ENCODE measurements at places on chromosomes 12 and 14. TPM values are rescaled to one million over a fixed set of nuclear protein-coding genes. Genes with fewer than 3 reads are reported as not detected.
A peak's percentile ranks its signal among the peaks of the same experiment; 100 is the strongest.

CCDC88C gene
- total RNA-seq: 16.6 TPM

DNA sequence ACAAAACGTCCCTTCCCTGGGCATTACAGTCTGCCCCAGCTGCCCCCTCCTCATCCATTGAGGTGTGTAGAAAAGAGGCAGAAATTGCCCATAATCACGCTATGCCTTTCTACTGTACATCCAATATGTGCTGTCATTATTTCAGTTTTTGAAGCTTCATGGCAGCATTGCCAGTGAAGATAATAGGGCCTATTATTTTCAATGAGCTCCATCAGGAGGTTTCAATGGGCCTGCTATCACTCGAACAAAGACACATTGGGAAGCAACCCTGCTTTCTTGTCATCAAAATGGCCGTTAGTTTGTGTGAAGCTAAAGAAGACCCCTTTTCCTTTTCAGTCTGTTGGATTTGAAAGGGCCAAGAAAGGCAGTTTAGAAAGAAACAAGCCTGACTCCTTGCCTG is 653.8 kb downstream of the NOVA1 start:
- no peaks in the 10 kb centered on the region for H3K4me1 ChIP-seq
- no peaks in the 10 kb centered on the region for H3K27me3 ChIP-seq
- DNase-seq: no peak

GRCh38 chr12:80655751-80656150 is 51.7 kb upstream of the MYF6 start:
- H3K4me3 ChIP-seq: no peak overlapping the region
- H3K27me3 ChIP-seq: no peaks in the 10 kb centered on the region
- H3K36me3 ChIP-seq: no peaks in the 10 kb centered on the region
- DNase-seq: no peak
- H3K27ac ChIP-seq: no peak overlapping the region

DNA sequence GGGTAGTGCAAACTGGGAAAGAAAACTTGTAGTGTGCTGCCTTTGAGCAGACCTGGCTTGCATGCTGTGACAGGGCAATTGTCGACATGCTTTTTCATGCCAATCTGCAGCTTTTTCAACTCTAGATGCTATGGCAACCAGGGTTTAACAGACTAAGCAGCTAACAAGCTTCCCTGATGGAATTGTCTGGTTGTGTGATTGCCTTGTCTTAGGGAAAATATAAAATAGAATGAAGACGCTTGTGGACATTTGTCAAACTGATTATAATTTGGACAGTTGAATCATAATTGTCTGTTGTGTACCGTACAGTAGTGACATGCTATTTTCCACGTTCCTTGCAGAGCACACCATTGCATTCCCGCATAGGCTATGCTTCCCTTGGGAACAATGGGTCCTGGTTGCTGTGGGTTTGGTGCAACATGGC is 113.0 kb downstream of the FOXG1 start:
- no peak overlapping the region for H3K4me3 ChIP-seq
- H3K36me3 ChIP-seq: no peaks in the 10 kb centered on the region
- no peaks in the 10 kb centered on the region for H3K27me3 ChIP-seq
- no peak overlapping the region for H3K27ac ChIP-seq
- no peak for DNase-seq

- no peaks in the 10 kb centered on the region for H3K36me3 ChIP-seq
- peaks cover 33% of the 10 kb centered on the region for H3K4me1 ChIP-seq
- no peak for DNase-seq
- H3K4me3 ChIP-seq: no peak overlapping the region
- H3K27ac ChIP-seq: no peak overlapping the region
Measured at GRCh38 chr14:51680031-51680430, 28.3 kb downstream of the FRMD6 start.

TAS2R43 gene
- total RNA-seq: 4.7 TPM

PRICKLE1 gene
- 6.1 TPM for total RNA-seq

DNA sequence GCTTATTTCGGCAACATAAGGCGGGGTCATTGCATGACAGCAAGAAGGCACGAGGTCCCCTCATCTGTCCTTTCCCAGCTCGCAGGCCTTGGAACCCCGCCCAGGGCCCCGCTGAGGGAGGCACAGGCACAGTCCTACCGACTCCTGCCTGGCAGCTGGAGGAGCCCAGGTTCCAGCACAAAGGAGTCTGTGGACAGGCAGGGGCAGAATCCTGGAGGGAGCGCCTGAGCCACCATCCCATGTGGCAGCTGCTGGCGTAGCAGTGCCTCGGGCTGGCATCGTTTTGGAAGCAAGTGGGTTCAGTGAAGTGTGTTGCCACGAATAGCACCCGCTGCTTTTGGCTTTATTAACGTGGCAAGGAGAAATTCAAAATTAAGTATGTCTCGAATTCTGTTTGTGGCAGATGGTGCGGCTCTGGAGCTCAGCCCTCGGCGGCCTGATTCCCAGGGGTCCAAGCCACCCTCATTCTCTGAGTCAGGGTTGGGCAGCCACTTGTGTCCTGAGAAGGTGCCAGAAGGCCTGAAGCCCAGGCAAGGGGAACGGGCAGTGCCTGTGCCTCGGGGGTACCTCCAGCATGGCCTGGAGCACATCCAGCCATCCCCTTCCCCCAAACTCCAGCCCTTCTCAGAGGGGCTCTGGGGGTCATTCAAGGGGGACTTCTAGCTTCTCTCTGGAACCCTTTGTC is 35.9 kb downstream of the SLC8B1 start:
- peaks cover 27% of the 10 kb centered on the region for H3K4me1 ChIP-seq
- no peak overlapping the region for H3K4me3 ChIP-seq
- DNase-seq: no peak
- peaks cover 41% of the 10 kb centered on the region for H3K36me3 ChIP-seq
- H3K27ac ChIP-seq: peak overlapping the region; percentile 64

DNA sequence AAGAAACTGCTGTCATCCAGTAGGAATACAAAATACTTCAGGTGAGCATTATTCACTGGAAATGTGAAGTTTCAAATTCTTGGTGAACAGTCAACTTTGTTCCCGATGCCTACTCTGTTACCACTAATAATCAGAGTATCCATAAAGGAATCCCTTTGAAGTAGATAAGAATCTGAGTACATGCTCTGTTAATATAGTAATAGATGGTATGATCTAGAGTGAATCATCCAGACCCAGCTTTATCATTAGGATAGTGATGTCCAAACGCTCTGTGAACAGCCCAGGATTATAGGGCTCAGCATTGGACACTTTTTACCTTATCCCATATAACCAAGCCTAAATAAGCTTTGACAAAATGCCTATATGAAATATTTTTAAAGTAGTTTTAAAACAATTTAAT is 33.3 kb downstream of the PPP2R3C start:
- no peaks in the 10 kb centered on the region for H3K4me1 ChIP-seq
- H3K27ac ChIP-seq: no peak overlapping the region
- H3K36me3 ChIP-seq: peaks cover 62% of the 10 kb centered on the region
- no peaks in the 10 kb centered on the region for H3K27me3 ChIP-seq

- H3K36me3 ChIP-seq: no peaks in the 10 kb centered on the region
- H3K27me3 ChIP-seq: no peaks in the 10 kb centered on the region
- H3K4me1 ChIP-seq: peaks cover 32% of the 10 kb centered on the region
- H3K4me3 ChIP-seq: peak overlapping the region; percentile 2
- peak overlapping the region; percentile 59 for H3K27ac ChIP-seq
Measured at GRCh38 chr12:20212658-20213555, 155.4 kb upstream of the PDE3A start.

DNA sequence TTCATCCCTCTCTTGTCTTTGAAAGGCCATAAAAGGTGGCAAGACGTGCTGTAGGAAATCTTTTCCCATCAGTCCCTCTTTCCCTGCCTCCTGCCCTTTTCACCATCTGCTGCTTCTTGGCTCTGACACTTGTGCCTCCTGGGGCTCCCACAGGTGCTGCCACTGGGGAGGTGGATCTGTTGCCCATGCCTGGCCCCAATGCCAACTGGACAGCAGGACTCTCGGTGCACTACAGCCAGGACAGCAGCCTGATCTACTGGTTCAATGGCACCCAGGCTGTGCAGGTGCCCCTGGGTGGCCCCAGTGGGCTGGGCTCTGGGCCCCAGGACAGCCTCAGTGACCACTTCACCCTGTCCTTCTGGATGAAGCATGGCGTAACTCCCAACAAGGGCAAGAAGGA is 6.5 kb downstream of the CLSTN3 start:
- peaks cover 22% of the 10 kb centered on the region for H3K36me3 ChIP-seq
- no peaks in the 10 kb centered on the region for H3K4me1 ChIP-seq
- H3K27ac ChIP-seq: no peak overlapping the region
- no peak overlapping the region for H3K4me3 ChIP-seq
- DNase-seq: no peak
- H3K27me3 ChIP-seq: no peaks in the 10 kb centered on the region

GRCh38 chr14:92954933-92955332 is 32.0 kb downstream of the CHGA start:
- no peak overlapping the region for H3K27ac ChIP-seq
- H3K4me3 ChIP-seq: no peak overlapping the region
- no peak for DNase-seq
- peaks cover 5% of the 10 kb centered on the region for H3K4me1 ChIP-seq
- peaks cover 25% of the 10 kb centered on the region for H3K36me3 ChIP-seq

DNA sequence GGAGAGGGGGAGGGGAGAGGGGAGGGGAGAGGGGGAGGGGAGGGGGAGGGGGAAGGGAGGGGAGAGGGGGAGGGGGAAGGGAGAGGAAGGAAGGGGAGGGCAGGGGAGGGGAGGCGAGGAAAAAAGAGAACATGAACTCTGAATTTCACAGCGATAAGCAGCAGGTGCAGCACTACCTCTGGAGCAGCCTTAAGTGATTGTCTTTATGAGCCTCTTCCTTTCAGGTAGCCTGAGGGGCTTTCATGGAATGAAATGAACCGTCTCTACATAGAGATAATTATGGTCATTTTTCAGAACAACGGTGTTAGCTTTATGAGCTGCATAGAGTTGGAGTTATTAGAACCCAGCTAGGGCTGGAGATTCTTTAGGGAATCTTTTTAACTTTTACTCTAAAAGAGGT is 18.1 kb upstream of the PTCSC3 start:
- H3K27ac ChIP-seq: no peak overlapping the region
- H3K36me3 ChIP-seq: no peaks in the 10 kb centered on the region
- no peak for DNase-seq
- H3K4me1 ChIP-seq: no peaks in the 10 kb centered on the region
- no peak overlapping the region for H3K4me3 ChIP-seq
- peaks cover 4% of the 10 kb centered on the region for H3K27me3 ChIP-seq

DNA sequence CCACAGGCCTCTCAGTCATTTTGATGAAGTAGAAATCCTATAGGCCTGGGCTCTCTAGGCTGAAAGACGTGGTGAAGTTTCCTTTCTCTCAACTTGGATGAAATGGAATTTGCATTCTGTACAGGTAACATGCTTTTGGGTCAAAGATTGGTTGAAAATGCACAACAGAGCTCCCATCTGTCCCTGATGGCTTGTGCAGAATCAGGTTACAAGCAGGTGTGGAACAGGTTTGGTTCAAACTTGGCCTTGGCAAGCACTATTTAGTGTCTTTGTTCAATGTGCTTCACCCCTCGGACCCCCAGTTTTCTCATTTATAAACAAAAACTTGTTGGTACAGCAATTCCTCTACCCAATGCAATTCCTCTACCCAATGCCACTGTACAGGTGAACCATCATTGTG is 1493.0 kb downstream of the AACS start:
- no peak for DNase-seq
- H3K27me3 ChIP-seq: no peaks in the 10 kb centered on the region
- H3K4me3 ChIP-seq: no peak overlapping the region

A2ML1 gene
- 176 TPM for total RNA-seq

DNA sequence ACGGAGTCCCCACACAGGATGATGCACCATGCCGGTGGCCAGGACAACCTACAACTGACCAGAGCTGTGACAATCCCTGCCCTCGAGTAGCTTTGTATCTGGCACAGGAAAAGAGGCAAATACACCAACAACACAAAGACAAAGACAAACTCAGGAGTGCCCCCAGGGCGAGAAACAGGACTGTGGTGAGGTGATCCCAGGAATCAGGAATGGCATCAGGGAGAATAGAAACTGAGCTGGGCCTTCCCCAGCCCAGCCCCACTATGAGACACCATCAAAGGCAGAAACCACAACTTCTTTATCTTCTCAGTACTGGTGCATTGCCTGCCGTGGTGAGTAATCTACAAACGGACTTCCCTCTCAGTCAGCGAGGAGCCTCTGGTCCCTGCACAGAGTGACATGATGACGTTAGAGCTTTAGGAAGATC is 157.7 kb downstream of the TTC7B start:
- H3K36me3 ChIP-seq: peaks cover 14% of the 10 kb centered on the region
- no peak for DNase-seq
- H3K27me3 ChIP-seq: no peaks in the 10 kb centered on the region

- no peaks in the 10 kb centered on the region for H3K36me3 ChIP-seq
- no peaks in the 10 kb centered on the region for H3K27me3 ChIP-seq
- no peak overlapping the region for H3K4me3 ChIP-seq
- H3K4me1 ChIP-seq: no peaks in the 10 kb centered on the region
- no peak for DNase-seq
- H3K27ac ChIP-seq: no peak overlapping the region
Measured at GRCh38 chr12:2403221-2403976, 350.6 kb downstream of the CACNA1C start.

- no peak overlapping the region for H3K4me3 ChIP-seq
- no peaks in the 10 kb centered on the region for H3K36me3 ChIP-seq
- H3K27ac ChIP-seq: peak overlapping the region; percentile 96
- DNase-seq: peak; percentile 50
- H3K4me1 ChIP-seq: peaks cover 73% of the 10 kb centered on the region
Measured at GRCh38 chr14:95518045-95518751, 1.7 kb upstream of the SYNE3 start.

DTX1 gene
- 1.6 TPM for total RNA-seq

CMA1 gene
- total RNA-seq: not detected

NELL2 gene
- total RNA-seq: 4.7 TPM

GRCh38 chr12:107670999-107671643 is 14.5 kb upstream of the PWP1 start:
- no peaks in the 10 kb centered on the region for H3K36me3 ChIP-seq
- no peak overlapping the region for H3K27ac ChIP-seq
- H3K27me3 ChIP-seq: peaks cover 29% of the 10 kb centered on the region
- no peak overlapping the region for H3K4me3 ChIP-seq
- H3K4me1 ChIP-seq: no peaks in the 10 kb centered on the region

TAS2R30 gene
- 11.3 TPM for total RNA-seq

SYNDIG1L gene
- 0.91 TPM for total RNA-seq

C12orf75 gene
- total RNA-seq: 24.8 TPM

DNA sequence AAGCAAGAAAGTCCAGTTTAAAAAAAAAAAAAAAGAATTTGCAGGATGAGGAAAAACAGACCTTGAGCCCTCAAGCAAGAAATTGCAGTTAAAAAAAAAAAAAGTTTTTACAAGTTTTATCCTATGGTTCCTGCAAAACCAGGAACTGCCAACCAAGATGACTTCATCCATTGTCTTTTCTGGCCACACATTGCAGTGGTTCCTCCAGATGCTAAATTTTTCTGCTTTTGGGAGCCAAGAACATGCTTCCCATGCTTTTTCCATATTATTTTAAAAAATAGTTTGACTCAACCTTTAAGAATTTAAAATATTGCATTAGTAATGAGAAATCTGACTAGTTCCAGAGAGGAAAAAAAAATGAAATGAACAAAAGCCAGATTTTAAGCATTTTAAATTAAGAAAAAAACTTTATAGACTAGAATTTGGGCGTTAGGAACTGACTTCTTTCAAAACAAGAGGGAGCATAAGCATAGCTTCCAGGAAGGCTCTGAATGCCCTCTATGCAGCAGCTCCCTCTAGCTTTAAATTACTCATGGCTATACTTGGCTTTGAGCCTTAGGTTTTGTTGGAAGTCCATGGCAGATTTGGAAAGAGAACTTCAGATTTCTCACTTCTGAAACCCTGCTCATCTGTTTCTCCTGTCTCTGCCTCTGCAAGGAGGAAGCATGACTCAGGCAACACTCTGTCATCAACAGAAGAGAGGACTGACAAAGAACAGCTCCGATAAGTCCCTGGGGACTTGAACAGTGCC is 124.5 kb downstream of the GPR65 start:
- H3K27ac ChIP-seq: peak overlapping the region; percentile 35
- H3K36me3 ChIP-seq: no peaks in the 10 kb centered on the region
- no peak overlapping the region for H3K4me3 ChIP-seq

KRT82 gene
- total RNA-seq: 9.5 TPM

PTPRO gene
- total RNA-seq: 0.30 TPM

Data from suprapubic skin (tissue), 4 donors.